ENCODE measurements at places on chromosomes 12 and 14. TPM values are rescaled to one million over a fixed set of nuclear protein-coding genes. Genes with fewer than 3 reads are reported as not detected.

GRCh38 chr12:64894827-64895475 is 70.5 kb downstream of the TBC1D30 start:
- no peak for DNase-seq

GRCh38 chr12:121159467-121160307 is 27.0 kb downstream of the P2RX7 start:
- DNase-seq, result no peak

DNA sequence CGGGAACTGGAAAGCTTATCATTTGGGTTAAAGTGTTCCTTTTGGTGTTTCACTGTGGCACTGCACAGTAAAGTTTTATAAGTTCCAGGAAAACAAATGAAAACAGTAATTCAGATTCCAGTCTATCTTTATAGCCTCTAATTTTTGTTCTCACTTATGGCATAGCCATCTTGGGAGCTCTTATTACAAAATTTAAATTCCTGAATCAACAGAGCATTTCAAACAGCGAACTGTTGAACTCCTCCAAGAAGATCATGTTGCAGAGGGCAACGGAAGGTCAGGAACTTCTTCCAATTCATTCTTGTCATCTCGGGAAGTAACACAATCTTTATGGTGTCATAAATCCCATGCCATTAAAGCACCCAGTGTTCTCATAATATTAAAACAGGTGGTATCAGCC is 229.1 kb downstream of the KCNC2 start:
- no peak for DNase-seq

- no peak for DNase-seq
These were observed 69.5 kb upstream of the DICER1 start for GRCh38 chr14:95226801-95227200.

DNA sequence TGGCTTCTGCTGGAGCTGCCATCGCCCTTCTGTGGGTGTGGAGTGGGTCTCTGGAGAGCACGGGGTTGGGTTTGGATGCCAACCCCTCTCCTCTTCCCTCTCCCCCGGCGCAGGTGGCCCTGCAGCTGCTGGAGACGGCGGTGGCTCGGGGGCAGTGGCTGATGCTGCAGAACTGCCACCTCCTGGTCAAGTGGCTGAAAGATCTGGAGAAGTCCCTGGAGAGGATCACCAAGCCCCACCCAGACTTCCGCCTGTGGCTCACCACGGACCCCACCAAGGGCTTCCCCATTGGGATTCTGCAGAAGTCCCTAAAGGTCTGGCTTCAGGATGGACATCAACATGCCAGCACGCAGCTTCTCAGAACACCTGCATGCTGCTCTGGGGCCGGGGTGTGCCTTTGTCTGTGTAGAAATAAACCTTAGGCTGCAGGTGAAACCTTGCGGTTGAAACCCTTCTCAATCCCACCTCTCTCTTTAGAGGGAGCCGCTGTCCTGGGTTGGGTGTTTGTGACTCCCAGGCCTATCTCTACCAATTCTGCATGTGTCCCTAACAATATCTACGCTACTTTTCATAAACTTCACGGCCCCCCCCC is 44.3 kb downstream of the CCDC92 start:
- no peak for DNase-seq

- DNase-seq, result no peak
These were observed 105.1 kb upstream of the DCN start for GRCh38 chr12:91287753-91288152.

GRCh38 chr12:128191380-128191779 is 75.6 kb upstream of the TMEM132C start:
- no peak for DNase-seq

DNA sequence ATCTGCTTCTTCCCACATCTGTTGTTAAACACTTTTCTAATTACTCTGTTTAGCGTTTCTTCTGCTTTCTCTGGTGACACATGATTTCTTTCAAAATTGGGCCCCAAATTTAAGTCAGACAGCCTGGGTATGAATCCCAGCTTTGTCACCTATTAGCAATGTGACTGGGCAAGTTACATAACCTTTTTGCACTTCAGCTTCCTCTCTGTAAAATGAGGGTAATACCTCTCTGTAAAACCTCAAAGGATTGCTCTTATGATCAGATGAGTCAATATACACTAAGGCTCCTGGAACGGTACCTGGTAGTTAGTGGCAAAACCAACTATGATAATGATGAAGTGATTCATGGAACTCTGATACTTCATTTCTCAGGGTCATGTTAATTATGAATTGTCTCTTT is 33.0 kb downstream of the E2F7 start:
- no peak for DNase-seq

GRCh38 chr14:51846631-51847488 is 13.6 kb upstream of the GNG2 start:
- DNase-seq, result no peak

- no peak for DNase-seq
These were observed 76.1 kb upstream of the SAV1 start for GRCh38 chr14:50744231-50744630.

DNA sequence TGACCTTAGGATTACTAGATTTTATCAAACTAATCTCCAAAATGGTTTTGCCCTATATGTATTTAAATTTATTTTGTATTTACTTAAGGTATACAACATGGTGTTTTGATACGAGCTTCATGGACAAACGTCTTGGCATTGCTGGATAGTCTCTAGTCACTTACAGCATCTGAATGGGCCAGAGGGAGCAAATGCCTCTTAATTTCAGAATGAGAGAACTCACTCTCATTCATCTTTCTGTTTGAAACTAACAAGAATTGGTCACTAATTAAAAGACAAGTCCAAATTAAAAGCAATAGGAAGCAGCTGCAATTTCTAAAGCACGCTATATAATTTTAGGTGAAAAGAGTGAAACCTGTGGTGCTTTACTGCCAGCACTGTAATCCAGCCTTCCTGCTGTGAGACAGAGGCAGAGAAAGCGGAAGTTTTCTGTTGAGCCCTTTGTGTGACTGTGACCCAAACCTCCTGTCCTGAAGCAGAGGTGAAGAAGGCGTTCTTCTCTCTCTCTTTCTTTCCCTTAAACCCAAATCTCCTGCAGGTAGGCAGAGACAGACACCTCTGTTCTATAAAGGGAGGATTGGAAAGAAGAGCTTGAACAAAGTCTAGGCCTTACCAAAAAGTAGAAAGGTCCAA is 184.6 kb upstream of the NAV3 start:
- no peak for DNase-seq

GRCh38 chr12:2145433-2145998 is 92.7 kb downstream of the CACNA1C start:
- no peak for DNase-seq

- no peak for DNase-seq
These were observed 648.5 kb downstream of the RPS29 start for GRCh38 chr14:48937541-48938195.

- no peak for DNase-seq
These were observed 65.9 kb downstream of the FOXN3 start for GRCh38 chr14:89351221-89351515.

DNA sequence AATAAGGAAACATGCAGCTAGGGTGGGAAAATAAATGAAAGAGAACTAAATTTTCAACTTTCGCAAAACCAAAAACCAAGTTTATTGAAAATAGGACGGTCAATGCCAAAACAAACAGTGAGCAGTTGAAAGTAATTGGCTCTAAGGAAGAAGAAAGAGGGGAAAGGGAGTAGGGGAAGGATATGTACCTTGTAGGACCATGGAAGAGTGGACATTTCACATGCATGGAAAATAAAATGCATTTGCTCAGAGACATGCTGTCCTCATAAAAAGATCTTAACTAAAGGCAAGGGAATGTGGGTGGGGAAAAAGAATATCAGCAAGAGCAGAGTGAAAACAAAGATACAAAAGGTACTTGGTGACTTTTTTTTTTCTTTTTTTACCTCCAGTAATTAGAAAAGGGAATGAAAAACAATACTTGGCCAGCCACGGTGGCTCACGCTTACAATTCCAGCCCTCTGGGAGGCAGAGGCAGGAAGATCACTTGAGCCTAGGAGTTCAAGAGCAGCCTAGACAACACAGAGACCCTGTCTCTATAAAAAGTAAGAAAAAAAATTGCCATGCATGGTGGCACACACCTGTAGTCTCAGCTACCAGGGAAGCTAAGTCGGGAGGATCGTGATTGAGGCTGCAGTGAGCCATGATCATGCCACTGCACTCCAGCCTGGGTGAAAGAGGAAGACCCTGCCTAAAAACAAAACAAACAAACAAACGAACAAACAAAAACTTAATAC is 6.6 kb downstream of the TXNDC16 start:
- DNase-seq, result no peak

DNA sequence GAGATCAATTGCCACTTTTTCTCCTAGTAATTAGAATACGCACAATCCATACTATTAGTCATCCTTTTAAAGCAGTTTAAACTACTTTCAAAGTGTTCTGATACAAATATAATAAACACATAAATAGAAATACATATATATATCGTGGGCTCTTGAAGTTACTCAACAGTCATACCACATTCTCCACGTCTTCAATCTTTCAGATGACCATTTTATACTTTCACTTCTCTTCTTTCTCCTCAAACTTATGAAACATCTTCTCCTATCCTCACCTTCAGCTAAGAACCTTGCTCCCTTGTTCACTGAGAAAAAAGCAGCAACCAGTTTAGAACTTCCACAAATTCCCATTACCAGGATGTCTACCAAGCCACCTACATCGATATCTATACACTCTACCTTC is 19.2 kb downstream of the CEP290 start:
- DNase-seq, result no peak

DNA sequence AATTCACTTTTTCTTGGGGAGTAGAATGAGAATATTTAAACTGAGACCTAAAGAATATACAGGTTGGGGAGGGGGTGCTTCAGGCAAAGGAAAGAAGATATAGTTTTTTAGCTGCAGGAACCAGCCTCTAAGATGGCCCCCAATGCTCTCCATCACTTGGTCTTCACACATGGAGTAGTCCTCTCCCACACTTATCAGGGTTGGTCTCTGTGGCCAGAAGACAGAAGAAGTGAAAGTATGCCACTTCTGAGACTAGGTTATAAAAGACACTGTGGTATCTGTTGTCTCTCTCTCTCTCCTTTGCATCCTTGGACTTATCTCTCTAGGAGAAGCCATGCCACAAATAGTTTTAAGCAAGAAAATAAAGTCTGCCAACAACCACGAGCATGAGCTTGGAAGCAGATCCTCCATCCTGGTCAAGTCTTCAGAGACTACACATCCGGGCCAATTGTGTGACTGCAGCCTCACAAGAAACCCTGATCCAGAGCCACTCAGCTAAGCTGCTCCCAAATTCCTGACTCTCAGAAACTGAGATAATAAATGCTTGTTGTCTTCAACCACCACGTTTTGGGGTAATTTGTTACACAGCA is 18.0 kb downstream of the PUS7L start:
- DNase-seq, result no peak

The PTPRB gene
- total RNA-seq, result 40.5 TPM

The CPNE8 gene
- 26.6 TPM for total RNA-seq

The AHNAK2 gene
- total RNA-seq, result 77.7 TPM

The ADAMTS20 gene
- total RNA-seq, result not detected

The CAPZA3 gene
- total RNA-seq, result not detected

The EID3 gene
- 8.5 TPM for total RNA-seq

The GPR132 gene
- total RNA-seq, result 3.2 TPM

The TESPA1 gene
- total RNA-seq, result 3.1 TPM

The RNASE3 gene
- 0.71 TPM for total RNA-seq
